ENCODE measurements at places on chromosomes 1 and 21.

GRCh38 chr21:45477176-45478114, 64.8 kb downstream of the SLC19A1 start:
- no peak for DNase-seq

DNA sequence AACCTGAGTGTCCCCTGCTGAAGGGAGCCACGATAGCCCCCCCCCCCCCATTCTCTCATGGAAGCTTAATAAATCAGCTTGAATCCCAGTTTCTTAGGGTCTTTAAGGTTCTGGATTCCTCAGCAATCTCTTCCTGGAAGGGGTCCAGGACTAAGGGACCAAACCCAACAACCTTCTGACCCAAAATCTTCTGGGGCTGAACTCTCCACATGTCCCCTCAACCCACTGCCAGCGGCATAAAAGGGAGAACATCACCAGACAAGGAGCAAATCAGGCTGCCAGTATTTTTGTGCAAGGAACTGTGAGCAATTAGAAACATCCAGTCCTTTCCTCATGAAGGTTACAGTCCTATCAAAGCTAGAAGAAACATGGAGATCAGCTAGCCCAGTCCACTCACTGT, 12.7 kb upstream of the LORICRIN start:
- no peak for DNase-seq

DNA sequence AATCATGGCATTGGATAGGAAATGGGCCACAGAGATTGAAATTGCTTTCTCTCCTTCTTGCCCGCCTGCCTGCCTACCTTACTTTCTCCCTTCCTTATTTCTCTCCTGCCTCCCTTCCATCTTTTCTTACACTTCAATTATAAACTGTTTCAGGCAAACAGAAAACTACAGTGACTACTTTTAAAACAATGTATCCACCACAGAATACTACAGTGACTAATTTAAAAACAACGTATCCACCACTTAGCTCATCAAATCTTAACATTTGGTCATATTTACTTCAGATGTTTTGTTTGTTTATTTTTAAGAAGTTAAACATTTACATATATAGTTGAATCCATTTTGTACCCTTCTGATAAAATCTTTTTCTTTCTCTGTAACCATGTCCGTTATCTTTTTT, 54.4 kb downstream of the SNRPE start:
- DNase-seq = no peak

GRCh38 chr1:167837326-167837725, 76.6 kb downstream of the ADCY10 start:
- no peak for DNase-seq

DNA sequence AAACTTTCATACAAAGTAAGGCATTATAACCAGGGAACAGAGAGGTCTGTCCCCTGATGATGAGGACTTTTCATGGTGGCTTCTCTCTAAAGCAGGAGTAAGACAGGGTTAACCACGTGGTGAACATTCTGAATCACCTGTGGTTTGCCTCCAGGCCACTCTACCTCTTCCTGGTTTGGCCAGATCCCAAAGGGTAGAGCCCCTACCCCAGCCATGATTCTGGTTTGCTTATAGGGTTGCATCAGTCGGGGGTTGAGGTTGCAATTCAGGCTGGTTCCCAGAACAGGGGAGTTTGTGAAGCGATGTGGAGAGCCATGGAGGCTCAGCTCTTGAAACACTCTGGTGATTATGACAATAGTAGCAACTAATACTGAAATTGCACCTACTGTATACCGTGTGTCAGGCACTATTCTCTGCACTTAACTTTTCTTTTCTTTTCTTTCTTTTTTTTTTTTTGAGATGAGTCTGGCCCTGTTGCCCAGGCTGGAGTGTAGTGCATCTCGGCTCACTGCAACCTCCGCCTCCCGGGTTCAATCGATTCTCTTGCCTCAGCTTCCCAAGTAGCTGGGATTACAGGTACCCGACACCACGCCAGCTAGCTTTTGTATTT, 8.3 kb downstream of the CNR2 start:
- DNase-seq = no peak

DNA sequence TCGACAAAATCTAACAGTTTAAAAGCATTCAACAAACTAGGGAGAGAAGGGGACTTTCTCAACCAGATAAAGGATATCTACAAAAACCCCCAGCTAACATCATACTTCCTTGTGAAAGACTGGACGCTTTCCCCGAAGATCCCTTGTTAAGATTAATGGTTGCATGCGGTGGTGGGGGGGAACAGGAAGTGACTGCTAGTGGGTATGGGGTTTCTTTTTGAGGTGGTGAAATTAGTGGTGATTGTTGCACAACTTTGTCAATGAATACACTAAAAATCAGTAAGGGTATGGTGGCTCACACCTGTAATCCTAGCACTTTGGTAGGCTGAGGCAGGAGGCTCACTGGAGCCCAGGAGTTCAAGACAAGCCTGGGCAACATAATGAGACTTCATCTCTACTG, 26.9 kb upstream of the EYA3 start:
- DNase-seq = peak; percentile 23

DNA sequence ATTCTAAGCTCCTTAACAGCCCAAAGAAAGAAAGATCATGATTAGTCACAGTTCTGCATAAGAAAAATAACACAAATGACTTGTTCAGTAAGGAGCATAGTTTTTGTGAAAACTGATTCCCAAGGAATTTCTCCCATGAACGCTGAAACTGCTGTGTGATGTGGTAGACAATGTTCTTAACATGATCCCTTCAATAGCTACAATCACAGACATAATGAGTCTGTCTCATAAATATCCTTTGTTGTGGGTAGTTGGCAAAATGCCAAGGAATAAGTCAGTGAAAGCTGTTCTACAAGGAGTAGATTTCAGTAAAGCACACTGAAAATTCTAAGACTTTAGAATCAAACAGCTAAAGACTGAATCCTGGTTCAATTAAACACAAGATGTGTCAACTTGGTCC, 404.8 kb downstream of the HLX start:
- no peak for DNase-seq

GRCh38 chr1:153510984-153511410, 24.8 kb downstream of the S100A6 start:
- DNase-seq = peak; percentile 84

GRCh38 chr1:210024996-210025395, 87.0 kb downstream of the SYT14 start:
- no peak for DNase-seq

DNA sequence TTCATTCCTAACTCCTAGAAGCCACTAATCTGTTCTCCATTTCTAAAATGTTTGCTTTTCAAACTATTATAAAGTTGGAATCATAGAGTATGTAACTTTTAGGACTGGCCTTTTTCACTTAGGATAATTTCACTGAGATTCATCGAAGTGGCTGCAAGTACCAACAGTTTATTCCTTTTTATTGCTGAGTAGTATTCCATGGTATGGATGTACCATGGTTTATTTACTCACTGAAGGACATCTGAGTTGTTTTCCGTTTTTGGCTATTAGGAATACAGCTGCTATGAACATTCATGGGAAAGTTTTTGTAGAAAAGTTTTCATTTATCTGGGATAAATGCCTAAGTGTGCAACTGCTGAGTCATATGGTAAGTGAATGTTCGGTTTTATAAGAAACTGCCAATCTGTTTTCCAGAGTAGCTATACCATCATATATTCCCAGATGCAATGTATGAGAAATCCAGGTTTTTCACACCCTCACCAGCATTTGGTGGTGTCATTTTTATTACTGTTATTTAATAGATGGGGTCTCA, 66.3 kb downstream of the SLC27A3 start:
- DNase-seq = no peak

DNA sequence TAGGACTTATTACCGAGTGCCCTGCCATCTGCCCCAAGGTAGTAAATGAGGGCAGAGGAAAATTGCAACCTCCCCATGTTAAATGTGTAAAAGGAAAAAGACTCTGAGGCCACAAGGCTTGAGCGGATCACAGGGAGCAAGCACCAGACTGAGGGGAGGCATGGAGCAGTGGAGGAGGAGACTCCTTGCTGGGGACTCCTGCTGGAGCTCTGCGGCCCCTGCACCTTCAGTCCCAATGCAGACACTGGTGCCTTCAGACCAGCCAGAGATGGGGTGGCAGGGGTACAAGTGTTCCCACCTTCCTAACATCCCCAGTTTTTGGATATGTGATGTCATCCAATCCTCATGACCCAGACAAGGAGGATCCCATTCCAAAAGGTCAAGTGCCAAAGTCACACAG, 128.4 kb upstream of the NGF start:
- no peak for DNase-seq

DNA sequence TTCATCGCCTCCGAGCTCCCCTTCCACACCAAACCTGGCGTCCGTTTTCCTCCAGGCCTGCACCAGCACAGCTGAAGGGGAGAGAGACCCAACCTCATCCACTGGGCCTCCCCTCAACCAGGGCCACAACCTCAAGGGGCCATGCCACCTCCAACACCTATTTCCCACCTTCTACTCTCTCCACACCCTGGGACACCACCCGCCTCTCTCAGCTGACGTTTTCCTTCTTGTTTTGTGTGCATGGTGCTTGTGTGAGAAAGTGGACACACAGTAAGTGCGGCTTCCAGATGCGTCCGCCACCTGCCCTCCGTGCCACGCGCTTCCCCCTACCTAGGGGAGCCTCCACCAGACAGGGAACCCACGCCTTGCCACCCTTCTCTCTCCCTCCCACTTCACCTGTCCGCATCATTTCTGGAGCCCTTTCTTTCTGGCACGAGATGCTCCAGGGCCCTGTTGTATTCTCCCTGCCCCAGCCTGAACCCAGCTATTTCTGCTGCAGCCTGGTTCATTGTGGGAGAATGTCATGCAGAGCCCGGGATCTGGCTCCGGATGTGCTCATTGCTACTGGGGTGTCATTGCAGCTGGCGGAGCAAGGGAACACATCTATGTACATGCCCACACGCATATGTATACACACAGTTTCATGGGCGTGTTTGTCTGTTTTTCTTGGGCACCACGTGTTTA, 1.3 kb upstream of the GNB1 start:
- DNase-seq = no peak
